ENCODE measurements at places on chromosomes 2 and 18.

DNA sequence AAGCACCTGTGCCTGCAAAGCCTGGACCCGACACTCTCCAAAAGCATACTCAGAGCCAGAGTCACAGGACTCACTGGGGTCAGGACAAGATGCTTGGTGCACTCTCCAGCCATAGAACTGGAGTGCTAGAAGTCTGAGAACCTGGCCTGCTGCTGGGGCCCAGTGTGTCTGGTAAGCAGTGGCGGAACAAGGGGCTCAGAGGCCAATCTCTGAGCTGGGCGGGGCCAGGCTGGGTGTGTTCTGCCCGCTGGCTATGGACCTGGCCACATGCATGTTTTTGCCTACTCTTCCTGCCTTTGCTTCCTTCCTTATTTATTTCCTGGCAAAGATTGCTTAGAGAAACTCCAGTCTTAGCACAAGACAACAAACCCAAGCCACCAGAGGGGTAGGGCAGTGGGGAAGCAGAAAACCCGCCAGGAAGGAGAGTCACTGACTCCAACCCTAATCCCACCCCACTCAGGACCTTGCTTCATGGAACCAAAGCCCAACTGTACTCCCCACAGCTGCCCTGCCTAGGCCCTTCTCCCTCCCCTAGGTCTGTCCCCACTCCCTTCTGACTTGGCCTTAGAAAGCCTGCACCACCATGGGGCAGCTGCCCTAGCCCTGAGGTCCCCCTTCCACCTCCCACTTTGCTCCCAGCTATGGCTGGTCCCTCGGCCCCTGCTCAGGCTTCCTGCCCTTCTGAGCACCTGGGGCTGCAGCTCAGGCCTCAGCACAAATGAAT lies 315.5 kb downstream of the CELF4 start:
- no peak for DNase-seq

- DNase-seq, result no peak
Measured at GRCh38 chr18:48673853-48674721, 135.3 kb downstream of the CTIF start.

DNA sequence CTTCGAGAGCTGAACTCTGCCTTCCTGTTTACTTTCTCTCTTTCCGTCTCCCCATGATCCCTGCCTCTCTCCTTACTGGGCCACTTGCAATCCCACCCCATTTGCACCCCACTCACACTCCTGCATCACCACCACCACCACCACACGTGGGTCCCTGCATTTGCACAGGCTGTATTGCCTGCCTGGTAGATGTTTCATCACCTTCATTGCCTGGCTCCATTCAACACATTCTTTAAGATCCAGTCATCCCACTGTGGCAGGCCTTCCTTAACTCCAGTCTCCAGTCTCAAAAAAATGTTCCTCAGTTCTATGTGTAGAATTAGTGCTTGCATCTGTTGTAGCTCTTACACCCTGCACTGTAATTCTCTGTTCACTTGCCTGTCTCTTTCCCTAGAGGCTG lies 13.9 kb downstream of the NOSTRIN start:
- DNase-seq, result no peak

DNA sequence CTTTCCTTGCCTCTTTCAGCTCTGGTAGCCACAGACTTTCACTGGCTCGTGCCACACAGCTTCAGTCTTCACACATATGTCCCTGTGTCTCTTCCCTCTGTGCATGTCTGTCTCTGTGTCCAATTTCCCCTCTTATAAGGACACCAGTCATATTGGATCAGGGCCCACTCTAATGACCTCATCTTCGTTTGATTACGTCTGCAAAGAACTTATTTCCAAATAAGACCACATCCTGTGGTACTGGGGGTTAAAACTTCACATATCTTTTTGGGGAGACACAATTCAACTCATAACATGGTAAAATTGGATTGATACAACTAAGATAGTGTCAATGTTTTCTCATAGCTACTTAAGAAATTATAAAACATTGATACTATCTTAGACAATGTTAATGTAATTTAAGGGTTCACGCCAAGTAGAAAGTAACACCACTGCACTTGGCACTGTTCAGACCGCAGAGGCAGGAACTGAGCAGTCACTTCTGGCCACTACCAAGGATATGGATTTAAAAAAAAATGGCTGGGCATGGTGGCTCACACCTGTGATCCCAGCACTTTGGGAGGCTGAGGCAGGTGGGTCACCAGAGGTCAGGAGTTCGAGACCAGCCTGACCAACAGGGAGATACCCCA lies 119.6 kb upstream of the EPAS1 start:
- no peak for DNase-seq

- DNase-seq, result peak; percentile 8
Measured at GRCh38 chr2:142165790-142166189, 35.0 kb upstream of the LRP1B start.

GRCh38 chr2:130183512-130184373 lies 1.7 kb downstream of the MZT2B start:
- DNase-seq, result no peak

- no peak for DNase-seq
Measured at GRCh38 chr2:135960656-135961551, 24.5 kb downstream of the DARS1 start.

- no peak for DNase-seq
Measured at GRCh38 chr2:101153787-101154186, 2.6 kb upstream of the TBC1D8 start.

DNA sequence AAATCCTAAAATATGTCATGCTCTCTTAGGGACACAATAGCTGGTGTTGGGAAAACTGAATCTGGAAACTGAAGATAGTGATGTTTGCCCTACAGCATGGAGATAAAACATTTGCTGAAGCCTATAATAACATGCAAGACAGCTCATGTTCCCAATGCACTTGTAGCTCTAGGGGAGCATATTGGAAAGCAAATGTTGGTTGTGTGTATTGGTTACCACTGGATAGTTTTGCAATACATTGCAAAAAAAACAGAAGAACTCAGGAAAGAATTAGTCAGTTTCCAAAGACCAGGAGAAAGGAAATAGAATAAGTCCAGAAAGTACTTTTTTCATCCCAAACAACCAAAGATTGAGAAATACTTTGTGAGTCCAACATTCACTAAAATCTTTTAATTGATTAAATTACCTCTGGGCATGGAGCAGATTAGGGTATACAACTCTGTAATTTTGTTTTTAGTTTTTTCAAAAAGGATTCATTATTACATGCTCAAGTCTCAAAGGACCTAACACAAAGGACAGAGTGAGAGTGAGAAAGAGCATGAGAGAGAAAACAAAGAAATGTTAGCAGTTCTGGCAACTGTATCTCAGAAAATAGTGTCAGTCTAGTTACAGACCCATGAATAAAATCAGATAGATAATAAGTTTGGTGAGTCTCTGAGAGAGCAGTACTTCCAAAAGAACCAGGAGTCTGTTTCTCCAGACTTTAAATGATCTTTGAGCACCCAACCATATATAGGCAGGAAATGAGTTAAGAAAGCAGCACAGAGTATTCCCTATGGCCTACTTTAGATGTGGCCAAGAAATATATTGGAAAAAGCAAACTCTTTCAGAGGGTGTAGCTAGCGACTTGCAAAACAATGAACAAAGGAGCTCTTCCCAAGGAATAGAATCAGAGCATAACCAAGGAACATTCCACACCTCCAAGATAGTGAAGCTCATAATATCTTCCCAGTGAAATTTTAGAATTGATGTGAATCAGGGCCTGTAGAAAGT lies 36.6 kb upstream of the COL3A1 start:
- no peak for DNase-seq

DNA sequence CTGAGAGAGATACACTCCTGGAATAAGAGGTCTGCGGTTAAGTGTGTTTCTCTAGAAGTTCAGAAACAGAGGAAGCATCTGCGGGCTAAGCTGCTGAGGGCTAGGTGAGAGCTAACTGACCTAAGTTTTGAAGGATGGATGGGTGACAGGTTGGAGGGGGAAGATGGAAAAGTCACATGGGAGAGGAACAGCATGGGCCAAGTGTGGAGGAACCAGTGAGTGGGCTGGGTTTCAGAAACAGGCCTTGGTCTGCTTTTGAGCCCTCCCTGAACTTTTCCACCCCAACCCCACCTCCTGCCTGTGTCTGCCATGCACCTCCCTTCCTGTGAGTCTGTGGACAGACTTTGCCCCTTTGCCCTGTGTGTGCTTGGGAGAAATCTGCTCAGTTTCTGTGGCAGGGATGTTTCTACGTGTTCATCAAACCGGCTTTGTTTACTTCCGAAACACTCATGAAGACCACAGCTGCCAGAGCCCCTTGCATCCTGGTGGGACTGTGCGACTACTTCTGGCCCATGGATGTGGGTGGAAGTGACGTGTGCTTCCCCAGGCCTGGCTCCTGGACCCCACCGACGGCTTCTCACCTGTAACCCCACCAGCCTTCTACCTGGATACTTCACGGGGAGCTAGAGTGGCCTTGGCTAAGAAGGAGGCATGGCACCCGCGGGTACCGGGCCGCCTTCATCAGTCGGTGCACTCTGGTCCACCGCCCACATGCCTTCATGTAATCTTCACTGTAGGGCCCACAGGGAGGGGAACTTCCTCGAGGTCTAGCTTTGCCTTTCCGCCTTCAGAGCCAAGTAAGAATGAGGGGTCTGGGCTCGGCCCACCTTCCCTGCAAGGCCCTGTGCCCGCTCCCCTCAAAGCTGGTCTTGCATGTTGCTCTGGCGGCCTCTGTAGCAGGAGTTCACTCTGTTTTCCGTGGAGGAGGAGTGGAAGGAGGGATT lies 1.4 kb upstream of the HPCAL1 start:
- DNase-seq, result peak; percentile 47

DNA sequence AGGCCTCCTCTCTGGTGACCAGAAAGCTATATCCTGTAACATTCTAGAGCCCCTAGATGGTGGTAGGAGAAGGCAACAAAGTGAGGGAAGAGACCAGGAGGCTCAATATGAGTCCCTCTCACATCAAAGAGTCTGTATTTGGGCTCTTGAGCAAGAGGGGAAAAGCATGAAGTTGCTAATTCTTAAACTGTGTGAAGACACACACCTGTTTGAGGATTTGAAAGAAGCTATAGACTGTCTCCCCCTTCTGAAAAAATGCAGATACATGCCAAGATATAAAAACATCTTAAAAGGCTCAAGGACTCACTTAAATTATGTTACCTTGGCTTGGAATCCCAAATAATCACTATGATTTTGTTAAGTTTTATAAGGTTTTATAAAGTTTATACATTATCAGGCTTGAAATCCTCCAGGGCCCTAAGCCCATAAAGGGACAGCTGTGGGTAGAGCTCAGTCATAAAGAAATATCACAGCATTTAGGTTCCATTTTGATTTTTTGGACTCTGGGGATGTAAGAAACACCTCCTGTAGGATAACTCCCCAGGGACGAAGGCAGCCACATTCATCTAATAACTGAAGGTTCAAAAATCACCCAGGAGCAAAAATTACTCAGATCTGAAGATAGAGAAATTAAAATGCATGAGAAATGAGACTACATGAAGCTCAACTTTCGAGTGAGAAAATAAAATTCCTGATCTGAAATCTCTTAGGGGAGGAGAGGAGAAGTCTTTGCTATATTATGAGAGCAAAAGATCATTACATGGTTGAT lies 136.1 kb upstream of the LGALSL start:
- no peak for DNase-seq

GRCh38 chr2:113012436-113013335 lies 7.4 kb downstream of the IL36A start:
- DNase-seq, result no peak

GRCh38 chr18:31546476-31546875 lies 45.2 kb upstream of the TTR start:
- no peak for DNase-seq

Measured in B cell (primary cell).